ENCODE measurements at places on chromosomes 5 and 9.

DNA sequence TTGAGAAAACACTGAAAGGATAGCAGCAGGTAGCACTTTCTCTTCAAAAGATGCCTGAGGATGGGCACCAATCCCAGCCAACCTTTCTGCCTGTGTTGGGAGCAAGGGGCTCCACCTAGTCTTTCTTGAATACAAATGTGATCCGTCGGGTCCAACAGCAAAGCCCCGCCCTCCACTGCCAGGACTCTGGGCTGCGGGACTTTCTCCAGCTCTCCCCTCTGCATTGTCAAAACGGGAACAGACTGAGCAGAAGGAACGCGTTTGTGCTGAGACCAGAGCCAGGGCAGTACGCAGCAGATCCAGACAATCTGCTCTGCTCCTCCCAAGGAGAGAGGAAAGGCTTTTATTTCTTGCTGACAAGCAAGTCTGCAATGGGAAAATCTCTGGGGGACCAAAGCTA lies 139.7 kb downstream of the SEC61B start:
- no peak for DNase-seq

GRCh38 chr5:127296321-127296720 lies 5.7 kb downstream of the MEGF10 start:
- DNase-seq = no peak

DNA sequence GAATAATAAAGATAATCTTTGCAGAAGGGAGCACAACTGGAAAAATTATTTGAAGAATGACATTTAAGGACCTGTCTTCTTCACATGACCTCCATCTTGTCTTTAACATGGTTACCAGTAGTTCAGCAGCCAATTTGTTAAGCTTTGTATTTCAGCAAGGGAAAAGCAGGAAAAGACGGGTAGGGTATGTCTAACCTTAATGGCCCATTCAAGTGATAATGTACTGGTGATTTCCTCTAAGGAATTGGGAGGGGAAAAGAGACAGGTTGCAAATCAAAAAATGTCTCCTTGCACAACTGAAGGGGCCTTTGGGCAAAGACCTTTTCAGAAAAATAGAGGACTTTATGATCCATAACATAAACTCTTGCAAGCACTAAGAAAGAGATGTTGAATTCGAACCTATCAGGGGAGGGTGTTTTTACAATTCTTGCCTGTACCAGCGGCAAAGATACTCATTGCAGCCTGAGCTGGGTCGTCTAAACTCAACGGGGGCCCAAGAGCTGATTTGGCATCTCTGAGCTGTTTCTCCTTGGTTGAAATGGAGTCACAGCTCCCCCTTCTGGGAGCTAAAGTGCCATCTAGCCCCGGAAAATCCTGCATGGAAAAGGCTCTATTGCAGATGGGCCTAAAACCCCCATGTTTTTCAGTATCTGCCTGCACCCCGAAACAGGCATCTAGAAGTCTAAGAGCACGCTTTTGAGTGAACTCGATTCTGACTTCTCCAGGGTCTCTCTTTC lies 3.8 kb downstream of the BRINP1 start:
- DNase-seq = peak; percentile 11

GRCh38 chr5:55377810-55378209 lies 70.0 kb downstream of the MTREX start:
- no peak for DNase-seq

DNA sequence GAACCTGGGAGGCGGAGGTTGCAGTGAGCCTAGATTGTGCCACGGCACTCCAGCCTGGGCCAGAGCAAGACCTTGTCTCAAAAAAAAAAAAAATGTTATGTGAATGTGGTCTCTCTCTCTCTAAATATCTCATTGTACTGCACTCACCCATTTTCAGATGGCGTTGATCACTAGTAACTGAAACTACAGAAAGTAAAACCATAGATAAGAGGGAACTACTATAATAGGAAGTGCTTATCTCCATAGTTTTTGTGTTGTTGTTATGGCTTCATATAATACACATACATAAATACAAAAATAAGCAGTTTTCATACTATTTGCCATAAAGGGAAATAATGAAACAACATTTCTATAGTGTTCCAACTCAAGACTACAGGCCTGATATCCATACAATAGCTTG lies 9.1 kb downstream of the IL31RA start:
- no peak for DNase-seq

GRCh38 chr9:104984542-104984941 lies 56.6 kb upstream of the ABCA1 start:
- DNase-seq = no peak
